CD4-positive, alpha-beta T cell treated with Interferon gamma for 1 hour (primary cell): ENCODE measurements at places on chromosomes 2 and 18.

- DNase-seq, result no peak
Measured at GRCh38 chr2:105804266-105804665, 59.6 kb downstream of the NCK2 start.

GRCh38 chr2:174183076-174183475 is 65.3 kb downstream of the OLA1 start:
- no peak for DNase-seq

GRCh38 chr18:13577091-13577697 is 149.2 kb downstream of the FAM210A start:
- DNase-seq, result peak; percentile 45

DNA sequence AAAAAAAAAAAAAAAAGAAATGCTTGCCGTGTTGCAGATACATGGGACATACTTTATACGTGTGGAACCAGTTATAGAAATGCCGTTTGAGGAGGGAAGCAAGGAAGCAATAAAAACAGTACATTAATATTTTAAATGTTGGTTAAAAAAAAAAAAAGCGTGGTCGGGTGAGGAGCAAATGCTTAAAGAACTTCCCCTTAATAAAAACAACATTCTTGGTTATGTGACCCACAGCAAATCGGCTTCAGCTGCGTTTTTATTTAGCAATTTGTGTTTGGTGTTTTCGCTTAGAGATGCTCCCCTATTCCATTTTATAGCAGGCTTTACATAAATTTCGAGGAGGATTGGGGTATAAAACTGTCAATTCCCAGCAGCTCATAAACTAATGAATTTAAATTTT is 223.6 kb downstream of the LRRTM1 start:
- DNase-seq, result no peak

DNA sequence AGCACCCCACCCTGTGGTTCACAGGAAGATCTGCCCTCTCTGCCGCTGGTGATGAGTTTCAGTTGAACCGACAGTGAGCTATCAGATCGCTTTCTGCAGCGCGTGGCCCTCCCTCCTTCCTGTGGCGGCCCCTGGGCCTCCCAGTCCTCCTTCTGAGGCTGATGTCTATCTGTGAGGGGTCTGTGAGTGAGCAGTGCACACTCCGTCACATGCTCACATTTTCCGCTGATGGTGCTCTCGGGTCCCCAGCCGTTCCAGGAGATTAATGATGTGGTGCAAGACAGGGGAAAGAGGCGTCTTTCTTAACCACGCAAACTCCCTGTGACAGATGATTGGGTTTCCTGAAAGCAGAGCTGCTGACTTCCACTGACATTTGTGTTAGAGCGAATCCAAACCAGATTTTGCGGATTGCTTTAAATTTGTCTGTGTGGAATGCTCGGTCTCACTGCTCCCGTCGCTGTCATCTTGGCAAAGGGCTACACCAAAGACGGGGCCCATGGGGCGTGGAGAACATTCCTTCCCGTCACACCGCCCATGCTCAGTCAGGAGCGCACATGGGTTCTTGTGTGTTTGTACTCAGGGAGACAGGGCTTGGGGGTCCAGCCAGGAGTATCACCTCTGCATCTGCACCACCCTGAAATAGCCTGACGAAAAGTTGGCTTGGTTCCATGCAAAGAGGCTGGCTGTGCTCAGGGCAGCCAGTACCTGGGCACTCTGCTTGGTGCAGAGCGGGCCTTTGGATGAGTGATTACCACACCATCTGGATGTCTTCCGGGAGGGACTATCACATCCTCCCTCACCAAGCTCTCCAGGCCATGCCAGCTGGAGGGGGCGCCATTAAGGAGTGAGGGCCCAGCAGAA is 154.7 kb upstream of the HS6ST1 start:
- peak; percentile 2 for DNase-seq

- no peak for DNase-seq
Measured at GRCh38 chr2:112714836-112715631, 5.8 kb upstream of the NT5DC4 start.

- DNase-seq, result no peak
Measured at GRCh38 chr2:12119841-12120240, 373.4 kb downstream of the LPIN1 start.

- DNase-seq, result no peak
Measured at GRCh38 chr2:177239053-177239452, 25.5 kb downstream of the NFE2L2 start.

DNA sequence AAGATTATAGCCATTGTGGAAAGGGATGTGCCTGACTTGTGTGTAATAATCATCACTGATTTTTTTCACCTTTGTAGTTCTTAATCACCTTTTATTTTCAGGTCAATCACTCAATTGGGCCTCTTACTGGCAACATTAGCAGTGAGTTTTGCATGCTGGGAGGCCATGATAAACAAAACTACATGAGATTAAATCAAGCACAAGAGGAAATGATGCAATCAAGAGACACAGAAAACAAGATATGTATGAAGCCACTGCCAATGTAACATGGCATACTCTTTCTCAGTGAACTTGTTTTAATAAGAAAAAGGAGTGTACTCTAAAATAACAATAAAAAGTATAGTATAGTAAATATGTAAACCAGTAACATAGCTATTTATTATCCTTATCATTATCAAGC is 69.9 kb upstream of the FSIP2 start:
- no peak for DNase-seq

GRCh38 chr2:118459426-118459825 is 371.2 kb downstream of the INSIG2 start:
- no peak for DNase-seq

DNA sequence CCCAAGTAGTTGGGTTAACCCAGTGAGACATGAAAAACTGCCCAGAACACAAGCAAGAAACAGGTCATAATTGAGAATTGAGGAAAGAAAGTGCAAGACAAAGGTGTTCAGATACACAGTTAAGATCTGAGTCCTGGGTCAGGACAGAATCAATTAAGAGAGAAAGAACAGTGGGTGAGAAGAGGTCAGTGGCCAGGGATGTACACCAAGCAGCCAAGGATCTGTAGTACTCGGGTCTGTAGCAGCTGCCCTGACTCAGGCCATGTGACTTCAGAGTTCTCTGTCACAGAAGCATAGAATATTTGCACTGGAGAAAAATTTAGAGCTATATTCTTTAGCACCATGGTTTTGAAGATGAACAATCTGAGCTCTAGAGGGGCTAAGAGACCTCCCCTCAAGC is 141.6 kb downstream of the SLC8A1 start:
- no peak for DNase-seq

GRCh38 chr18:24173997-24174396 is 35.1 kb downstream of the CABYR start:
- no peak for DNase-seq

GRCh38 chr2:227058888-227059399 is 105.1 kb downstream of the COL4A4 start:
- DNase-seq, result no peak

GRCh38 chr2:8694737-8695136 is 12.9 kb downstream of the ID2 start:
- DNase-seq, result no peak

GRCh38 chr18:13261661-13262357 is 43.2 kb downstream of the LDLRAD4 start:
- no peak for DNase-seq

DNA sequence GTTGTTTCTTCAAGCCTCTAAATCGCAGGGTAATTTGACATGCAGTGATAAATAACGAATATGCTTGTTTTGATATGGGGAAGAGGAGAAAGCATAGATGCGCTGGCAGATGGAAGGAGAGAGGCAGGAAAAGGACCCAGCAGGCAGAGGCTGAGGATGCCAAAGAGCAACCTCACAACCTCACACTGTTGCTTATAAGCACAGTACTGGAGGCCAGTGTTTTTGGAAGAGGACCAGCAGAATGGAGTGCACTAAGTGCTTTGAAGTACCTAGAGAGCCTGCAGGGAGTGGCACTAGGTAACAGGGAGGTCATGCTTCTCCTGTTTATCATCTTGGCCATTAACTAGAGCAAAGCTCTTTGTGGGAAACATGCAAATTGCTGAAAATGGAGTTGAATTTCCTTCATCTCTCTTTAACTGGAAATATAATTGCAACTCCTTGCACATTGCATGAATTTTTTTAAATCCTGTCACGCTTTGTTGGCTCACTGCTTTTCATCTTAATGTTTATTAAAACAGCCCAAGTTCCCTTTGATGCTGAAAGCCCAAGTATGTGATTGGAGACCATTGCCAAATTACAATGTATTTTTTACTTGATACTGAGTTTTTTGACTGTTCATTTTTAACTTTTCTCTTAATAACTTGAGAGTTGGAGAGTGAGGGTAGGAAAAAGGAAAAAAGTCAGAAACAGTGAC is 236.4 kb downstream of the LRRTM1 start:
- no peak for DNase-seq

GRCh38 chr2:118049816-118050140 is 35.9 kb upstream of the CCDC93 start:
- no peak for DNase-seq

DNA sequence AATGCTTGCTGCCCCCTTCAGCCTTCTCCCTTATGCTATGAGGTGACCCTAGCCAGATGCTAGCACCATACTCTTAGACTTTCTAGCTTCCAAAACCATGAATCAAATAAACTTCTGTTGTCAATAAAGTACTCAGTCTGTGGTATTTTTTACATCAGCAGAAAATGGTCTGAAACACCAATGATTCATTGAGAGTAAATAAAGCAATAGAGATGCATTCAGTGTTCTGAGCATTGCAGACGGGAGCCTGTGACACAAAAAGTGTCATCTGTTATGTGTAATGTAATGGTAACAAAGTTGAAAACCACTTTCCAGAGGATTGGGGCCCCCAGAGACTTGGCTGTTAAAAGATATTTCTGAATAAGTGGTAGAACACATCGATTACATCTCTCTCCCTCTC is 758.0 kb upstream of the NRXN1 start:
- DNase-seq, result no peak

GRCh38 chr18:79955302-79956075 is 4.0 kb upstream of the SLC66A2 start:
- no peak for DNase-seq

- no peak for DNase-seq
Measured at GRCh38 chr18:31244771-31245394, 73.1 kb upstream of the DSG1 start.

- no peak for DNase-seq
Measured at GRCh38 chr2:25939257-25939668, 43.0 kb downstream of the KIF3C start.

DNA sequence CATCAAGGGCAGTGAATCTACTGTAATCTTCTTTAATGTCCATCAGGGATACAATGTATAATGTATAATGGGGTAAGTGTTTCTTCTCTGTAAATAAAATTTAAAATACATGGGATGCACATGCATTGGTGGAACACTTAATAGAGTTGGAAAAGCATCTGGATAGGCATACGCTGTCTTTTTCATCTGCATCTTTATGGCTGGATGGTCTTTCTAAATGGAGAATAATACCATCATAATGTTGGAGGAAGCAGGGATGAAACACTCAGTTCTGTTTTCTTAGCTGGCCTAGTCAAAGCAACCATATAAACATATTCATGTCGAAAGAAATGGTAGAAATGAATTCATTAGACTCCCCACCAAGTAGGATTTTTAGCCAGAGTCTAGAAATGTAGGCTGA is 202.8 kb downstream of the CDCA7 start:
- DNase-seq, result no peak

DNA sequence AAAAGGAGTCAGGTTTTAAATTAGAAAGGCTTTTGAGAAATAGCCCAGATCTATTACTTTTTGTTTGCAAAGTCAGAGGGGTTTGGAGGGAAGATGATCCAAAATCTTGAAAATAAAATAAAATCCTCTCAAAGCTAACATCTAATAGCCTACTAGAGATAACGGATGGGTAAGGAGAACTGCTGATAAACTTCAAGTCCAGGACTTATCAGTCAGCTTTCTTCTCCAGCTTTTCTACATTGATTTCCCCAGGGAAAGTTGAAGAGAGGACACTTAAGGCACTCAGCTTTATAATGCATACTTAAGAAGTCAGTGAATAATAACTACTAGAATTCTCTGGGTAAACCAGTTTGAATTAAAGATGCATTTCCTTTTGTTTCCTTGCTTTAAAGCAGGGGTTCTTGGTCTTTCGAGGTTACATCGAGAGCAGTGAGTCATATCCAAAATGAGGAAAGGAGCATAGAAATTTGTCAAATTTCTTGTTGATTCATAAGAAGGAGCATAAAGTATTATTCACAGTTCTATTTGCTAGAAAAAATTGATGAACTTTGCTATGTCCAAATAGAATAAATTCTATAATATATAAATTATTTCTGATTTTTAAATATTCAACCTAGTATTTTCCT is 43.2 kb upstream of the ITPRID2 start:
- no peak for DNase-seq

- no peak for DNase-seq
Measured at GRCh38 chr2:42775186-42775585, 11.3 kb upstream of the OXER1 start.

GRCh38 chr2:147495734-147496133 is 349.1 kb upstream of the ACVR2A start:
- no peak for DNase-seq

- DNase-seq, result no peak
Measured at GRCh38 chr2:235106874-235107639, 155.2 kb downstream of the SH3BP4 start.

DNA sequence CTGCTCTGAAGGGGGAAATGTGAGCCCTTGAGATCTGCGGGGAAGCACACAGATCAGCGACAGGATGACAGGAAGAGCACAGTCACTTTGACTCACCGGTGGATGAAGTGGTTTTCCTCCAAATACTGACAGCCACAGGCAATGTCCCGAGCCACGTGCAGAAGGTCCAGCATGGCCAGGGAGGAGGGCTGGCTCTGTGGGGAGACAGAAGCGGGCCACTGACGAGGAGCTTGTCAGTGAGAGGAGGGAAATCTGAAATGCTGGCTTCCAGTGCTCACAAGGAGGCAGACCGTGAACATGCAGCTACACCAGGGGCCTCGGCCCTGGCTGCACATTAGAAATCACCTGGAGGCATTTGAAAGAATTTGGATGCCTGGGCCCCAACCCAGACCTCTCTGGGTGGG is 98.7 kb downstream of the CLIP4 start:
- DNase-seq, result no peak

DNA sequence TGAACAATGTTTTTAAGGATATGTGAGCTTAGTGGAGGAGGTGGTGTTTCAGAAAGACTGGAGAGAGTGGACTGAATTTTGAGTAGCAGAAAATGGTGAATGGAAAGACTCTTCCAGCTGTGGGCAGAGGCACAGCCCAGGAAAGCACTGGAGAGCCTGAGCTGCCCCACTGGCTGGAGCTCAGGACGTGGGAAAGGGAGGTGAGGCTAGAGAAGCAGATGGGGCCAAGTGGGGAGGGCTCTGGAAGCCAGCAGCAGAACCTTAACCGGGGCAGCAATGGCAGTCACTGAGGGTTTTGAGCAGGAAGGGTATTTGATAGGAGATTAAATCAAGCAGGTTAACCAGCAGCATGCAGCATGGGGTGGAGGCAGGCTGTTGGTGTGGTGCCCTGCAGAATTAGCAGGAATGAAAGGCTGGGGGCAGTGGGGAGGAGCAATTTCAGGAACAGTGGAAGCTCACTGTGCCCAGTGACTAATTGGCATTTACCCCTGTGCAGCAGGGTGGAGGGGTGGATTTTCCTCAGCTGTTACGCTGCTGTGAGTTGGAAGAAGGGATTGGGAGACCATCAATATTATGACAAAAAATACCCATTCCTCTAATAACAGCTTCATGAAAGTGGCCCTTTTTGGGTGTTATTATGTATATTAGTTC is 136.2 kb downstream of the CERS6 start:
- DNase-seq, result no peak

GRCh38 chr18:76805221-76805620 is 17.1 kb upstream of the ZNF236 start:
- no peak for DNase-seq

GRCh38 chr2:238438856-238439849 is 12.4 kb downstream of the ASB1 start:
- DNase-seq, result no peak
